ENCODE measurements at places on chromosomes 6 and 20. TPM values are rescaled to one million over a fixed set of nuclear protein-coding genes. Genes with fewer than 3 reads are reported as not detected.

PSORS1C2 gene
- not detected for total RNA-seq

DEFB118 gene
- not detected for total RNA-seq

NFATC2 gene
- 0.28 TPM for total RNA-seq

GLP1R gene
- not detected for total RNA-seq

- DNase-seq = no peak
Observed at GRCh38 chr6:7042056-7042653, 65.6 kb upstream of the RREB1 start.

DNA sequence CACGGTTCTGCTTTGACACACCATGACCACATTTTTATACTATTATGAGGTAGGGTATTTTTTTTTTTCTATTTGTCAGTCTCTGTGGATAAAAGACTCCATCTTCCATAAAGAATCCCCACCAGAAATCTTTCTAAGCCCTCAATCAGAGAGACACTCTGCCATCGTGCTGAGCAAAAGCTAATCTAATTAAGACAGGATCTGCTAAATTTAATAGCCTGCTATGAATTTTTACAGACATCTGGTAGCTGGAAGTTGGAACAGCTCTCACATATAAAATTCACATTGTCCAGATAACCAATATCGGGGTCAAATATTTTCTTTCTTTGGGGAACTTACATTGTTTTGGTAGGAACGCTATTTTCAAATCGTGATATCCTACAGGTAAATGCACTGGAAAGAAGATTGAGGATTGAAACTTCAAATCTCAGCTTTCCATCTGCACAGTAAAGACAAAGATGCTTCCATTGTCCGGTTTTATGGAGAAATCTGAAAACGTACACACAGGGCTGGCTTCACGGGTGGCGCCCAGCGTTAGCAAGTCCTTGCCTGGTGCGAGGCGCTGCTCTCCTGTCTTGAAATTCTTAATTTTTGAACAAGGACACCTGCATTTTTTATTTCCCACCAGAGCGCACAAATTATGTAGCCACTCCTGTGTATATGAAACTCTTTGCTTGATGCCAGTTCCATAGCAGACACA, 573.8 kb upstream of the NOX3 start:
- no peak for DNase-seq

- DNase-seq = no peak
Observed at GRCh38 chr20:47878601-47879027, 93.3 kb upstream of the SULF2 start.

DNA sequence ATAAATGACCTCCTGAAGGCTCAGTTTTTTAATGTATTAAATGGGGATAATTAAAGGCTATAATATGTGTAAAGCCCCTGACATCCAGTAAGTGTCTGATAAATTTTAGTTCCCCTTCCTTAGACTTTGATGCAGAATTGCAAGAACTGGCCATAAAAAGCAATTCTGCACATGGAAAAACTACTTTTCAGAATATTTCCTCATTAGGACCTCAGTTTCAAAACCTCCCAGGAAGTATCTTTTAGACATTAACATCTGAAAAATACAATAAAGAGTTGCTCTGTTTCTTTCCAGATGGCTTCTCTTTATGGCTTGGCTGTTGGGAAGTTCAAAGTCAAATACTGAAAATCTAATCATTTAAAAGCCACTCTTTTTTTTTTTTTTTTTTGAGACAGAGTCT, 106.3 kb upstream of the ZNF217 start:
- DNase-seq = no peak

DNA sequence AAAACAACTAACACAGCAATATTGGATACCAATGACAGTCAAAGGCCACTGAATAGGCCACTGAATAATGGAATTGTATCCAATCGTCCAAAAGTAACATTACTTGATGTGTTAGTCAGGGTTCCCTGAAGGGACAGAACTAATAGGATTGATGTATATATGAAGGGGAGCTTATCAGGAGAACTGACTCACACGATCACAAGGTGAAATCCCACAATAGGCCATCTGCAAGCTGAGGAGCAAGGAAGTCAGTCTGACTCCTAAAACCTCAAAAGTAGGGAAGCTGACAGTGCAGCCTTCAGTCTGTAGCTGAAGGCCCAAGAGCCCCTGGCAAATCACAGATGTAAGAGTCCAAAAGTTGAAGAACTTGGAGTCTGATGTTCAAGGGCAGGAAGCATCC, 571.4 kb downstream of the PRKN start:
- DNase-seq = no peak

GRCh38 chr6:72677740-72678139, 55.9 kb downstream of the KCNQ5 start:
- no peak for DNase-seq

DNA sequence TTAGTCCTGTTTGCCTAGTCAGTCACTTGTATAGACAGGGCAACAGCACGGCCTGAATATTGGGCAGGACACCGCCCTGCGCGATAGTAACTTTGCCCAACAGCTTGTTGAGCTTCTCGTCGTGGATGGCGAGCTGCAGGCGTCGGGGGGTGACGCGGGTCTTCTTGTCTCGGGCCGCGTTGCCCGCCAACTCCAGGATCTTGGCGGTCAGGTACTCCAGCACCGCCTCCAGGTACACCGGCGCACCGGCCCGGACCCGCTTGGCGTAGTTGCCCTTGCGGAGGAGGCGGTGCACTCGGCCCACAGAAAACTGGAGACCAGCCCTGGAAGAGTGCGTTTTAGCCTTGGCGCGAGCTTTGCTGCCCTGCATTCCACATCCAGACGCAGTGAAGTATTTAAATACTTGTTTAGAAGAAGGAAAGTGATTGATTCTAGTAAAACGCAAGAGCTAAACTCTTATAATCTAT, 92.8 kb upstream of the BTN3A2 start:
- DNase-seq = no peak
